ENCODE measurements at places on chromosomes 7 and 10.

DNA sequence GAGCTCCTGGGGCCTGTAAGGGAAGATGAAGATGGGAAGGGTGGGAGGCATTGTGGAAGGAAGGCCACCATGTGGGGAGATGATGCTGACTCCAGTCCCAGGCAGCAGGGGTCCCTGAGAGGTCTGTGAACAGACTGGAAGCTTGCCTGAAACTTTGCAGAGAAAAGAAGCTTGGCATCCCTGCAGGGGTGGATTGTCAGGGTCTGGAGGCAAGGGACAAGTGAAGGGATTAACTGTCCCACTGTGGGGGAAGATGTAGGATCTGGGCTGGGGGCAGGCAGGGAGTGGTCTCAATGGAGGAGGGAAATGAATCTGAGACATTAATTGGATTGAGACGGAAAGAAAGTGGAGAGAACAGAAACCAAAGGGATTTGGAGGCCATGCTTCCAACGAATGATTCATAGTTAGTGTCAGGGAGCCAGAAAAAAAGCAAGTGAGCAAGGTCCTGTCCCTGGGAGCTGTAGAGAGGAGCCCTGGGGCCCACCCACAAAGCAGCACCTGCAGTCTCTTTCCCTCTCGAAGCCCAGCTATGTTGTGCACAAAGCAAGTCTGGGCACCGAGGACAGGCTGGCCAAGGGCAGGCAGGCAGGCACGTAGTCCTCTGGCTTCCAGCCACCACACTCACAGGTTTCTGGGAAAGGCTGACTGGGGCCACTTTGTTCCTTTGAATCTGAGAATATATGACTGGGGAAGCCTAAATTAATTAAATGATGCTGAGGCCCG lies 4.7 kb upstream of the SLC18A3 start:
- no peak for DNase-seq

DNA sequence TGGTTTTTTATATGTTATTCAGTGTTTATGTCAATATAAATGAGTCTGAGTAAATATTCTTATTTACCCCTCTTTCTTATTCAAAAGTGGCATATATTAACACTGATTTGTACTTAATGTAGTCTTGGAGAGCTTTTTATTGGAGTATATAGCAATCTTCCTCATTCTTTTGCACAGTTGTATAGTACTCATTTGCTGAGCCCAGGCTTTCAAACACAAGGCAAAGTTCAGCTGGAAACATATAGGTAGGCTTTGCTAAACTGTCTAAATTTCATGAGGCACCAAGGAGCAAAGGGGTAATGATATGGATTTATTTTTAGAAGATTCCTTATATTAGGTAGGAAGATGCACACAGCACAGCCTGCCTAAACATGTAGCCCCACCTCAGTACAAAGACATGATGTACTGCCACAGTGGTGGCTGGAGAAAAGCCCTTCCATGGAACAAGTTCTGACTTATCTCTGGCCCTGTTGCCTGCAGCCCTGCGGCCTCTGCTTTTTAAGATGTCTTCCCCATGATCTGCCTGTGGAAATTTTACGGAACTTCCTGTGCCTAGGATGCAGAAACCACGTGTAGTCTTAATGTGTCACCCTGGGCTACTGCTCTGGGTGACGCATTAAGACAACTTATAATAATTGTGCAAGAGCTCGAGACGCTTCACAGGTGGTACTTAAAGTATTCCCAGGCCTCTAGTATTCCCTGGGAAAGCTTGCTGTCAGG lies 9.6 kb upstream of the PDCD4 start:
- DNase-seq: no peak

GRCh38 chr10:36479073-36479472 lies 646.3 kb upstream of the ANKRD30A start:
- no peak for DNase-seq

GRCh38 chr7:2641406-2642393 lies 9.9 kb downstream of the TTYH3 start:
- DNase-seq: no peak

GRCh38 chr10:85599081-85599480 lies 767.5 kb downstream of the GRID1 start:
- no peak for DNase-seq

GRCh38 chr7:96330193-96330592 lies 8.3 kb upstream of the SLC25A13 start:
- DNase-seq: no peak

GRCh38 chr10:61903928-61904344 lies 2.4 kb downstream of the ARID5B start:
- no peak for DNase-seq

- DNase-seq: no peak
Observed at GRCh38 chr7:91367812-91368578, 103.8 kb downstream of the FZD1 start.

DNA sequence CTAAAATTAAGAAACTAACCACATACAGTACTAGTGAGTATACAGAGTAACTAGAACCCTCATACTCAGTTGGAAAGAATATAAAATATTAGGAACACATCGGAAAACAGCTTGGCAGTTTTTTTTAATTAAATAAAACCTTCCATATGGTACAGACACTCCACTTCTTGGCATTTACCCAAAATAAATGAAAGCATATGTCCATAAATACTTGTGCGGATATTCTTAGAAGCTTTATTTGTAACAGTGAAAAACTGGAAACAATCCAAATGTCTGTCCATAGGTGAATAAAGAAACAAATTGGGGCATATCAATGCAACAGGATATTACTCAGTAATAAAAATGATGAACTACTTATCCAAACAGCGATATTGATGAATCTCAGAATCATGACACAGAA lies 410.0 kb downstream of the HTR7 start:
- no peak for DNase-seq

DNA sequence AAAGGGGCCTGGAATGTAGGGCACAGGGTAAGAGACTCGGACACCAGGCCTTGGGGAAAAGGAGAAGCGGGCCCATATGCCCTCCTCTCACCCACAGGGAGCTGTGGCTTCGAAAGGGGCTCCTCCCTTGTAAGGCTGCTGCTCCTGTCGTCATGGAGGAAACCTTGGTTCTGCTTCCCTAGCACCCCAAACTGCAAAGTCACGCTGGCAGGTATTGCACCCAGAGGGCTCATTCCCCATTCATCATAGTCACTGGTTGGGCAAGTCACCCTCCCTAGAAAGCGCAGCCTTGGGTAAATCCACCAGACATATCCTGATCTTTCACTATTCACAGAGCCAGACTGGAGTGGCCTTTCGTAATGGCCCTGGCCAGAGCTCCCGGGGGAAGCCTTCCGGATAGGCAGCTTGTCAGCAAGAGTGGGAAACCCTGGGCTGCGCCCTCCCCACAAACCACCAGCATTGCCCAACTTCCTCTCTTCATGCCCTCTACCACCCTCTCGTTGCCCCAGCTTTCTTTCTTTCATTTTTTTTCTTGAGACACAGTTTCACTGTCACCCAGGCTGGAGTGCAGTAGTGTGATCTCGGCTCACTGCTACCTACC lies 121.0 kb downstream of the HIP1 start:
- DNase-seq: peak; percentile 23

GRCh38 chr7:63070696-63071095 lies 928.0 kb upstream of the ZNF722 start:
- DNase-seq: no peak

GRCh38 chr7:148185041-148185440 lies 405.5 kb upstream of the C7orf33 start:
- no peak for DNase-seq

DNA sequence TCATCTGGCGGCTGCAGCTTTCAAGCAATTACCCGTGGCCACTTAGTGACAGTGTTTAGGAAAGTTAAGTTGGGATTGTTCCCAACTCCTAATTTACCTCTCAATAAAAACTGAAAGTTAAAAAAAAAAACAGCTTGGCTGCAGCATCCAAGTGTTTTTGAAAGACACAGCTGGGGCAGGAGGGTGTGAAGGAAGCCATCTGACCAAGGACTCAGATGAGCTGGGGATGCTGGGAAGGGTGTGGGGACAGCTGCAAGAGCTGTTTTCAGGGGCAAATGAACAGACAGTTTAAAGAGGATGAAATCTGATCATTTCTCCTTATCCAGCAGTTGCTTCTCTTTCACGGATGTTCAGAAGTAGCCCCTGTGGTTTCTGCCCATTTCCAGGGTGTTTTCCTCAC lies 129.2 kb upstream of the CDCA7L start:
- DNase-seq: no peak

- DNase-seq: no peak
Observed at GRCh38 chr10:52316500-52316899, 2.4 kb downstream of the DKK1 start.

- no peak for DNase-seq
Observed at GRCh38 chr7:16838891-16839290, 34.1 kb upstream of the AGR2 start.

- DNase-seq: no peak
Observed at GRCh38 chr10:95168694-95169093, 25.3 kb upstream of the ACSM6 start.

- DNase-seq: no peak
Observed at GRCh38 chr10:79153745-79154144, 85.0 kb downstream of the ZMIZ1 start.

- DNase-seq: no peak
Observed at GRCh38 chr10:11962176-11962575, 80.4 kb downstream of the UPF2 start.

GRCh38 chr7:80775897-80776296 lies 137.5 kb downstream of the CD36 start:
- no peak for DNase-seq

DNA sequence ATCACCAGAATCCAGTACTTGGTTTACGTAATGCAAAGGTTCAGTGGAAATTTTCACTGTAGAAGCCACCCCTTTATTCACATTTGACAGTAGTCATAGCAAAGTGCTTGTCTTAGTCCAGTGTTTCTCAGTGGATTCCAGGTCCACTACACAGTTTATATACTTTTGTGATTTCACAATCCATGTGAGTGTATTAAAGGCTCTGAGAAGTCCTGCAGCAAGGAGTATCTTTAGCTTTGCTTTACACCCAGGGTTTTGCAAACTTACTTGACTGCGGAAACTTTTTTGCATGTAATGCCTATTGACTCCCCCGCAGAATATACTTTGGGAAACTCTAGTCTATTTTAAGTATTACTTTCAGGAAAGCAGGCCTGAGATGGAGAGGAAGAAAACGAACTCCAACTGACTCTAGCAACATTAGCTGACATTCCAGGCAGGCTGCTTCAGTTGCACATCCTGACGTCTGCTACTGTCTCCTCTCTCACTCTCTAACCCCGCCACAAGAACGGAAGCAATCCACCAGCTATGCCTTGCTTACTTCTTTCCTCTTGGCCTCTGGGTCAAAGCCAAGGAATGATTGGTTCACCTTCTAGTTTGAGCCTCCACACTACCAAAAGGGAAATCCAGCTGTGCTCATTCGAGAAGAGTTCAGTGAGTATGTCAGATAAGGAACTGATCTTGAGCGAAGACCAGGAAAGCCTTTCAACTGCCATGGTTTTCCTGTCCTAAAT lies 6.2 kb downstream of the PLXNA4 start:
- DNase-seq: no peak

DNA sequence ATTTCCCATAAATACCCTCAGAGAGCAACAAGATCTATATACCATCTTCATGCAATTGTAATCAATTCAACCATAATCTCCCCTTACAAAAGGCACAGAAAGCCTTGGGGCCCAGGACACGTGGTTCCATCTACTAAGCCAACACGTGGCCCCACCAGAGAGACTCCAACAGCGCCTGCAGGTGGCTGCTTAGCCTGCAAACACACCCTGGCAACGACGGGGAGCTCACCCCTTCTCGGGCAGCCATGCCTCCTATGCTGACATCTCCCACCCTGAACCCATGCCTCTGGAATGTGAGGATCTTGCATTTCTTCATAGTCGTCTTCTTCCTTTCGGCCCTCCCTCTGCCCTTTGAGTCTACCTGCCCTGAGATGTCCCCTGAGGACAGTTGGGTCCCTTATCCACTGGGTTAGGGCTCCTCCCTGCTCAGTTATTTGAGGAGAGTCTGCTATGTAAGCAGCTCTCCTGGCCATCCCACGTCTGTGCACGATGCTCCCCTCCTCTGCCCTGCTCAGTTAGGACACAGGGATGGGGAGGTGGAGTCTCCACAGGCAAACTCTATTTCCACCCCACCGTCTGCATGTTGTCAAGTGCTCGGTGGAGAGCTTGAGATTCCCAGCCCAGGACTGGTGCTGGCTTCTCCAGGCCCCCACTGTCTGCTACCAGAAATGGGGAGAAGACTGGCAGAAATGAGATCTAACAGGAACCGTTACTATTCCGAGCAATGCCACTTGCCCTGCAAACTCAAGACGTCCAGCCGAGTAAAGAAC lies 36.5 kb downstream of the EBF3 start:
- no peak for DNase-seq

DNA sequence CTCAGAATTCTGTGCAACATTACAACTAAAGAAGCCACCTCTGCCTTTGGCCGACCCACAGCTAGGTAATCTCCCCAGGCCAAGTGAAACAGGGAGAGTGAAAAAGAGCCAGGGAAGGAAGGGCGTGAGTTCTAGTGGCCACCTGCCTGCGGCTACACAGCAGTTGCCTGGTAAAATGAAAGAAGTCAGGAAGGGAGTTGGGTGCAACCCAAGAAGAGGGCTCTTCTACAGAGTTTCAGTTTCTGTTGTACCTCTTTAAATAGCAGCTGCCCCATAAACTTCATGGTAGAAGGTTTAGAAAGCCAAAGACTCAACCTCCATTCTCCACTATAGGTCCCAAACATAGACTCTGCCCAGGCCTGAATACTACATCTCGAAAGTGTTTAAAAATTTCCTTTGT lies 76.2 kb upstream of the TMEM168 start:
- DNase-seq: no peak

DNA sequence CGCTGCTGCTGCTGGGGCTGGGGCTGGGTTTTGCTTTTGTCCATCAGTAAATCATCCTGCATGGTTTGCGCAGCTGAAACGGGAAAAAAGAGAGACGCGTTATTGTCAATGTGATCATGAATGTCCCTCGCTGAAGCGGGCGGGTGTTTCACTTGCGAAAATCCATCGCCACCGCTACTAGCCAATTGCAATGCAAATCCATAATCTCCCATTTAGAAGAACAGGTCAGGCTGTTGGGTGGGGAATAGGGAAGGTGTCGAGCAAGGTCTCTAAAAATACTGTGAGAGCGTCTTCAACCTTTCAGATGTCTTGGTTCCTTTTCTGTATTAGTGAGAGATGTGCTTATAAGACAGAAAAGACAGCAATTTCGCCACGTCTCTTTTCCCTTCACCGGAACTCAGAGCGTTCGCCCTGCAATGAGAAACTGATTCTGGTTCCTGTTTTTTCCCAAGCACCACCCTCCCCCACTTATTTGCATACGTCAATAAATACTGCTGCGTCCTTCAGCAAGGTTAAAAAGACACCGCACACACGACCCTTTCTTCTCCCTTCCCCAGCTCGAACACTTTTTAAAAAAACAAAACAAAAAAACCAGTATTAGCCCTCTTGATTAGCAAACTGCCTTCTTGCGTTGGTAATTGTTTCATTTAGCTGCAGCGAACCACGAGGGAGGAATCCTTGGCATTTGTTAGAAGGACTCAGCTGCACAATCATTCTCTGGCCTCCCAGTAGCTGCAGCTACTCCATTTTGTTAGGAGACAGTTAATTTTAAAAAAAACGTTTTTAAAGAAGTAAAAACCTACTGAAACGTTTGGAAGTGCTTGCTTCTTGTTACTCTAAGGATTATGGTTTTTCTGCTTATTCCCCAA lies 50.4 kb downstream of the CPEB3 start:
- no peak for DNase-seq

- no peak for DNase-seq
Observed at GRCh38 chr10:970311-971149, 17.7 kb upstream of the GTPBP4 start.

Measured in stimulated activated naive CD4-positive, alpha-beta T cell treated with Interleukin-2 at 50 U/mL for 16 hours (primary cell).